ENCODE measurements at places on chromosomes 7 and 10.

DNA sequence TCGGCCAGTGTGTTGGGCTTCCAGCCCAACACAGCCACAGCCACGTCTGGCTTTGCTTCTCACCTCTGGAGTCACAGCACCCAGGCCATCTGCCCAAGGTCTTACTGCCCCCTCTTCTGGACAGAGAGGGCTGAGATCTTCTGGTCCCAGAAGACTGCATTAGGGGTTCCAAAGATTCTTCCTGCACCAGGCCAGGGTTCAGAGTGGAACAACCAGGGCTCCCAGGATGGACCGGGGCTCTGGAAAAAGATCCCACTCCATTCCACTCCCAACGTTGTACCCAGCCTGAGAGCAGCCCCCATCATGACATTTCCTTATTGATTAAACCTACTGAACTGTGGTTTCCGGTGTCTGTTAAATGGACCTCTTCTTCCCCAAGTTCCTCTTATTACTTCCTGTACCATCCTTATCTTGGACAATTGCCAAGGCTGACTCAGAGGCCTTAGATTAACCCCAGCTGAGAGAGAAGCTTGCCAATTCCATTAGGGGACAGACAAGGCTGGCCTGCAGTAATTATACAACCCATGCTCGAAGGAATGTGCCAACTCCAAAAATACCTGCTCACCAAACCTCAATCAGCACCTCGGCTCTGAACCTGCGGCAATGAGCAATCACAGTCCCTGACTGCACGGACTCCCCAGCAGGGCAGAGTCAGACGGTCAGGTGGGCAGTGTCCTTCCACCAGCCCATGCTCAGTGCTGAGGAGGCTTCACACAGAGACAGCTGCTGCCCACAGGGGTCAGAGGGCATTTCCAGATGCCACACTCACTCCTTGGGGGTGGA is 47.9 kb upstream of the NPFFR1 start:
- no peak for DNase-seq

GRCh38 chr10:79319115-79319771 is 28.0 kb upstream of the PPIF start:
- DNase-seq, result no peak

DNA sequence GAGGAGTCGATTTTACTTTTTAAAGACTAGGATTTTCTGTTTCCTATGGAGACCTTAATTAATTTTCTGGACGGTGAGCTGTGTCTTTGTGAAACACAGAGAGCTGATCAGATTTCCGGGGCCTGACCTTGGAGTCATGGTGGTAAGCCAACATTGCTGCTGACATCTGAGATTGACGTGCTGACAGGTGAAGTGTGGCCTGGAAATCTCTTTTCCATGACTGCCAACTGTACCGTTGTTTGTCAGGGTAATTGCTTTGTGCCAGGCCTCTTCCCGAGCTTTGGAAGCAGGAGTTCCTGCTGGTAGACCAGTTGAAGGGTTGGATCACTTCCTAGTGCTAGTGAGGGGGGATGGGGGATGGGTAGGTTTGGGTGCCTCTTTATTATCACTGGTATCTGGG is 71.2 kb downstream of the ADRA2A start:
- DNase-seq, result no peak

DNA sequence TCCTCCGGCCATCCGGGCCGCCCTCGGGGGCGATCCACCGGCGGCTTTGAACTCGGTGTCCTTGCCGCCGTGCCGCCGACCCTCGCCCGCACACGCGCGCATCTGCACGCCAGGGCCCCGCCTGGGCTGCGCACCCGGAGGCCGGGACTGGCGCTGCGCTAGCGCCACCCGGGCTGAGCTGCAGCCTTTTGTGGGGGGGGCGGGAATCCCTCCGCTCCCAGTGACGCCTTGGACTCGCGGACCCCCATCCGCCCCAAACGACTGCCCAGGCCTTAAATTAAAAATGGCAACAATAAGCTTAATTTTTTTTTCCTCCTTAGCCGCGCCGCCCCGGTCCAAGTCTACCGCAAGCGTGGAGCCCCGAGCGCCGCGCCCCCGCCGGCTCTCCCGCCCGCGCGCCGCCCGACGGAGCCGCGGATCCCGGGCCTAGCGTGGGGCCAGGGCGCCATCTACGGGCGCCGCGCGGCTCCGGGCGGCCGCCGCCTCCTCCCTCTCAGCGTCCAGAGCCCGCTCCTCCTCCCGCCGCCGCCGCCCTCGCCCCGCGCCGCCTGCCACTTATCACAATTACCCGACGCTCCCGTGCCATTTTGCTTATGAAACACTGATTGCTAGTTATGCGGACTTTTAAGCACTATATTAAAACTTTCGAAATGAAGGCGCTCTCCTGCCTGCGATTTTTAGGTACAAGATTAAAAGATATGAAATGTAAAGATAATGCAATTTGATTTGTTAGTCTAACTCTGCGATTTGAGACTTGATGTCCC is 7.5 kb upstream of the EBF3 start:
- peak; percentile 3 for DNase-seq

DNA sequence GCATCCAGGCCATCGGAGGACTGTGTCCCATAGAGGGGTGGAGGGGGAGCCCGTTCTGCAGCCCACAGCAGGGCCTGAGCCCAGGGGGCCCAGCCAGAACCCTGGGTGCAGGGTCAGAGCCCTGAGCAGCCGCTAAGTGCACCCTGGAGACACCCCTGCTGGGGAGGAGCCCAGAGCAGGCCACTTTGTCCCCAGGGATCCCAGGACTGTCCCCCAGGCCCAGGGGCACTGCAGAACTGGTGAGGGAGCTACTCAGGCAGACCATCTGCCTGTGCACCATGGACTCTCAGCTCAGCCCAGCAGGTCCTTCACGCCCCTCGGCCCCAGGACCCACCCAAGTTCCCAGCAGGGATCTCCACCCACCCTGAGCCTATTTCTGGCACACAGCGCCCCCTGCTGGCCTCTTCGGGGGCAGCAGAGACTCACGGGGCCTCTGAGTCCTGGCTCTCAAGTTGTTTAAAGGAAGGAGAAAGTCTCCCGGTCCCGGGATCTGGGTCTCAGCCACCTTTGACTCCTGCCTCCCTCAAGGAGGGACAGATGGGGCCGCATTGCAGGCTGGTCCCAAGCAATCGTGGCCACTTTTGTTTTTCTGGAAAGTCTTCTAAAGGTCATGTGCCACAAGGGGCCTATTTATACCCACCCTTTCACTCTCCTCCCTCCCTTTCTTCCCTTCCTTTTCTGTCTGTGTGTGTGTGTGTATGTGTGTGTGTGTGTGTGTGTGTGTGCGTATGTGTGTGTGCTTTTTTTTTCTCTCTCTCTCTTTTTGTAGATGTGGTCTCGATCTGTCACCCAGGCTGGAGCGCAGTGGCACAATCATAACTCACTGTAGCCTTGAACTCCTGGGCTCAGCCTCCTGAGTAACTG is 90.3 kb downstream of the MYL10 start:
- DNase-seq, result no peak
